ENCODE measurements at places on chromosomes 16 and 17. TPM values are rescaled to one million over a fixed set of nuclear protein-coding genes. Genes with fewer than 3 reads are reported as not detected.

Gene BPTF
- total RNA-seq: 115 TPM

Gene TEX2
- 16.3 TPM for total RNA-seq

Gene FAM83G
- total RNA-seq: 1.6 TPM

Gene MON1B
- 35.6 TPM for total RNA-seq

Gene ZNF423
- 44.8 TPM for total RNA-seq

Gene CBFA2T3
- 1.6 TPM for total RNA-seq

Gene WNK4
- 8.9 TPM for total RNA-seq

Gene HEATR3
- total RNA-seq: 10.3 TPM

Gene LYRM1
- 14.0 TPM for total RNA-seq

Gene SLC7A5
- 18.8 TPM for total RNA-seq

Gene CEP112
- total RNA-seq: 26.3 TPM

Gene TEKT5
- 0.64 TPM for total RNA-seq

Gene JUP
- total RNA-seq: 330 TPM

Gene GRIN2C
- total RNA-seq: 0.74 TPM

Gene HBQ1
- not detected for total RNA-seq

Gene CWC25
- 18.1 TPM for total RNA-seq

Gene NGFR
- 4.5 TPM for total RNA-seq

Gene OR1A2
- not detected for total RNA-seq

Gene FNDC8
- total RNA-seq: not detected

Gene GOSR2
- total RNA-seq: 51.2 TPM

Gene FAM117A
- total RNA-seq: 9.2 TPM

Gene TAX1BP3
- 148 TPM for total RNA-seq

Gene TMC5
- 0.69 TPM for total RNA-seq

Gene PIRT
- total RNA-seq: not detected

Gene MT4
- total RNA-seq: not detected

Gene CIBAR2
- total RNA-seq: not detected

Gene KRT27
- not detected for total RNA-seq

Gene C1QL1
- total RNA-seq: not detected

Gene TBC1D3E
- not detected for total RNA-seq

Gene TIMP2
- total RNA-seq: 41.5 TPM
